Left renal pelvis (tissue), 4 donors: ENCODE measurements at places on chromosomes 1 and 21. TPM values are rescaled to one million over a fixed set of nuclear protein-coding genes. Genes with fewer than 3 reads are reported as not detected.
A peak's percentile ranks its signal among the peaks of the same experiment; 100 is the strongest.

ZNF683 gene
- polyA plus RNA-seq, result not detected

C1orf53 gene
- polyA plus RNA-seq, result 2.3 TPM

SPATA17 gene
- 13.8 TPM for polyA plus RNA-seq

PLA2G2D gene
- polyA plus RNA-seq, result not detected

CGN gene
- polyA plus RNA-seq, result 34.9 TPM

ATAD3C gene
- 4.7 TPM for polyA plus RNA-seq

PTPRU gene
- polyA plus RNA-seq, result 8.9 TPM

PYHIN1 gene
- polyA plus RNA-seq, result not detected

DNA sequence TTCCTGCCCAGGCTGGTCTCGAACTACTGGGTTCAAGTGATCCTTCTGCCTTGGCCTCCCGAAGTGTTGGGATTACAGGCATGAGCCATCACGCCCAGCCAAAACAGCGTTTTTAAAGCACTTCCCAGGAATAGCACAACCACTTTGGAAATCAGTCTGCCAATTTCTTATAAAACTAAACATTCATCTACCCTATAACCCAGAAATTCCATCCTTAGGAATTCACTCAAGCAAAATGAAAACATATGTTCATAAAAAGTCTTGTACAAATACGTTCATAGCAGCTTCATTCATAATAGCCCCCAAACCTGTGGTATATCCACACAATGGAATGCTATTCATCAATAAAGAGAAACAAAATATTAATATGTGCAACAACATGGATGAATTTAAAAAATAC lies 36.1 kb downstream of the PHC2 start:
- DNase-seq, result no peak

DNA sequence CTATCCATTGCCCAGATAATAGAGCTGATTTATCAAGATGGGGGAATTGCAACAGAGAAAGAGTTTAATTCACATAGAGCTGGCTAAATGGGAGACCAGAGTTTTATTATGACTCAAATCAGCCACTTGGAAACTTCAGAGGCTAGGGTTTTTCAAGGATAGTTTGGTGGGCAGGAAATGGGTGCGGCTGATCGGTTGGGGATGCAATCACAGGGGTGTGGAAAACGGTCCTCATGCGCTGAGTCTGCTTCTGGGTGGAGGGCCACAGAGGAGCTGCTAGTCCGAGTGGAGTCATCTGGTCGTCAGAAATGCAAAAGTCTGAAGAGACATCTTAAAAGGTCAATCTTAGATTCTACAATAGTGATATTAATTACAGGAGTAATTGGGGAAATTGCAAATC lies 32.0 kb upstream of the FAM89A start:
- DNase-seq, result no peak

DNA sequence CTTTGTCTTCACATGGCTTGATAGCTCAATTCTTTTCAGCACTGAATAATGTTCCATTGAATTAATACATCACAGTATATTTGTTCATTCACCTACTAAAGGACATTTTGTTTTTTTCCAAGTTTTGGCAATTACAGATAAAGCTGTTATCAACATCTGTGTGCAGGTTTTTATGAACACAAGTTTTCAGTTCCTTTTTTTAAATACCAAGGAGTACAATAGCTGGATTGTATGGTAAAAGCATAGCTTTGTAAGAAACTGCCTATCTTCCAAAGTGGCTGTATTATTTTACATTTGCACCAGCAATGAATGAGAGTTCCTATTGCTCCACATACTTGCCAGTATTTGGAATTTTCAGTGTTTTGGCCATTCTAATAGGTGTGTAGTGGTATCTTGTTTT lies 4.8 kb upstream of the MCOLN2 start:
- no peak for DNase-seq

- no peak for DNase-seq
Measured at GRCh38 chr1:92482665-92483609, 3.8 kb downstream of the GFI1 start.

- no peak for DNase-seq
Measured at GRCh38 chr1:150560011-150560438, 10.8 kb downstream of the ADAMTSL4 start.

DNA sequence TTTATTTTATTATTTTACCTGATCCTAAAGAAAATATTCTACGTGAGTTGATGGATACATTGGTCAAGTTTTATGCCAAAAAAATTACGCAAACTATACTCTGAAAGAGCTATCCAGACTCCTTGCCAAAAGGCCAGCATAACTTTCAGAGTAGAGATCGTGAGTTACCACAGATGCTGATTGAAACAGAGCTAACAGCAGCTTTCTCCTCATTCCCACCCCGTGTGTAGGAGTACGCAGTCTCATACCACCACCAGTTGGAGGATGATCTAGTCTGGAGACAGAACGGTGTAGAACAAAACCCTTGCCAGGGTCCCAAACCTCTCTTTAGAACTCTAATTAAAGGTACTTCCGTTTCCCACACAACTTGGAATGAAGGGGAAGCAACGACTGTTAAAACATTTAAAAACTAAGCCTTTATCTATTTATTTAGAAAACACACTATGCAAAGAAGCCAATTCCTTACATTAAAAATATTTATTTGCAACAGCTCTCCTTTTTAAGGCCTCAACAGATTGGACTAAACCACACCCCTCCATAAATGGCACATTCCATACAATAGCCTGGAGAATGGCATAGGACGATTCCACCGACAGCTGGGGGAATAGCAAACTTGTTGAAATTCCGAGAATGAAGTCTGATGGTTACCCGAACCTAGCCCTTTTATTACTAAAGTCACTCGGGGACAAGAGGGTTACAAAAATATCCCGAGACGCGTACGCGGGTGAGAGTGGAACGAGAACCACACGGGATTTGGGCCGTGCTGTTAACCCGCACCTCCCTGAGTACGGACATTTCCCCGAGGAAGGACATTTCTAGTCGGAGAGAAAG lies 1.4 kb downstream of the NUCKS1 start:
- DNase-seq, result peak; percentile 55

GRCh38 chr1:58727364-58727763 lies 27.5 kb upstream of the MYSM1 start:
- DNase-seq, result no peak

GRCh38 chr1:2250721-2251281 lies 22.7 kb downstream of the SKI start:
- no peak for DNase-seq

DNA sequence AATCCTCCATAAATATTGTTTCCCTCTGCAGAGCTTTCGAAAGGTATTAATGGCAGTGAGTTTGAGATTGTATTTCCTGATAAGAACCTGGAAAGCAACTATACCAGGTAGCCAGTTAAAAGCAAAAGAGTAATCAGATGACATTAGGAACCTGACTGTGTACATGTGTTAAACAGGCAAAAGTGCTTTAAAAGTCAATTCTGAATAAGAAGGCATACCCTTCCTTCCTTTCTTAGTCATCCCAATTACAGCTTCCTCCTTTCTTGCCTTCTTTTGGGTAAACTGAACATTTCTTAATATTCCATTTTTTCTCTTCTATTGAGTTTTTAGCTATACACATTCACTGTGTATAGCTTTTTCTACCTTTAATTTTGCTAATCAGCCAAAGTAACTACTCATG lies 144.7 kb downstream of the ZNF281 start:
- no peak for DNase-seq

GRCh38 chr1:229136822-229137221 lies 134.1 kb upstream of the RAB4A start:
- DNase-seq, result no peak

DNA sequence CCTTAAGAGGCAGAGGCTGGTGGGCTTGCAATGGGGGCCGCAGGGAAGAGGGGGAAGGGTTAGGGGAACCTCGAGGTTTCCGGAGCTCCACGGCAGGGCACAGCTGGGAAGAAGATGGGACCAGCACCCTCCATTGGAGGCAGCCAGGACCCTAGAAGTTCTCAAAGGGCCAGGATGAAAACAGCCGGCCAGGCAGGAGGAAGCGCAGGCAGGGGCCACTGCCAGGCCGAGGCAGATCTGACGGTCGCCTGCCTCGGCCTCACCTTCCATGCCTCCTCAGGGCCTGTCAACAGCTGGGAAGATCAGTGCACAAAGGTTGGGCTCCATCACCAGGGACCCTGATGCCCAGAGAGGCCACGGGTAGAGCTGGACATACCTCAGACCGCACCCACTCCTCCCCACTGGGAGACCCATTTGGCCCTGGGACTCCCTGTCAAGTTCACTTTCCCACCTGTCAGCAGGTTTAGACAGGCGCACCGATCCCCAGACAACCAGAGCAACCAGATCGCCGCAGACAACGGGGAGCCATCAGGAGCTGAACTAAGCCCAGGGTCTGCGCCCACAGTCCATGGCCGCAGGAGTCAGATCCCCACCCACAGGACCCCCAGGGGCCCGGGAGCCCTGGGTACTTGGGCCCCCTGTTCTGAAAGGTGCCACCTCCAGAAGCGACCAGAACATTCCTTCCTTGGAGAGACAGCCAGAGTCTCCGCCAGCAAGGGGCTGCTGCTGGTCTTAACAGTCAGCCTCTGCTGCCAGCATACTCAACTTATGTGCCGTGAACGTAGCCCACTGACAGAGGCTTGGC lies 2.2 kb downstream of the SLC19A1 start:
- DNase-seq, result no peak

DNA sequence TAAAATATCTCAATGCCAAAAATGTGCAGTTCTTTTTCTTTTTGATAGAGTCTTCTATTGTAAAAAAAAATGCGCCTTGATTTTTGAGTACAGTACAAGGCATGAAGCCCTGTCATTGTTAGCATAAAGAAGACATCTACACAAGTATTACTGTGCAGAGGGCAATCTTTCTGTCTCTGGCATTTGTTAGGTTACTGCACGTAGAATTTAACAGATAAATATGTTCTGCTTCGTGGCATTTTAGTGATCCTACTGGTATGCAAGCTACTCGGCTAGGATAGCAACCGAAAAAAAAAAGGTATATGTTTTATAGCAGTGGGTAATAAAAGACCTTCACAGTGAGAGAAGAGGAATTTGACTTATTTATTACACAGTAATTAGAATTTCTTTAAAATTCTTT lies 492.9 kb upstream of the ADGRL2 start:
- DNase-seq, result no peak
